Stimulated activated naive B cell treated with anti-CD40 and anti-IgM and Interleukin-4, amounts not matched to agents 10 μg/mL and 1 μg/mL and 100 μg/mL, for 72 hours (primary cell): ENCODE measurements at places on chromosomes 1 and 21.

DNA sequence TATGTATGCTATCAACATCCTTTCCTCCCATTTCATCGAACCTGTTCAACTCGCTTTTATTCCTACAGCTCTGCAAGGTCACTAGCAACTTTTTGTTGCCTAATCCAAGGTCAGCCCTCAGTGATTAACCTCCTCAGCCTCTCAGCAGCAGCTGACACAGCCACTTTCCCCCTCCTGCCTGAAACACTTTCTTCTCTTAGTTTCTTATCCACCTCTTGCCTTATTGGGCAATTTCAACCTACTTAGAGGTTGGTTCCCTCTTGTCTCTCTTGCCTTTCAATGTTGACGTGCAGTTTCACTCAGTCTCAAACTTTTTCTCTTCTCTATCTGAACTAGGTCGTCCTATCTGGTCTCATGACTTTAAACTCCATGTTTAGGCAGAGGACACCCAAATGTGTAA is 156.3 kb downstream of the C1orf94 start:
- DNase-seq: no peak

DNA sequence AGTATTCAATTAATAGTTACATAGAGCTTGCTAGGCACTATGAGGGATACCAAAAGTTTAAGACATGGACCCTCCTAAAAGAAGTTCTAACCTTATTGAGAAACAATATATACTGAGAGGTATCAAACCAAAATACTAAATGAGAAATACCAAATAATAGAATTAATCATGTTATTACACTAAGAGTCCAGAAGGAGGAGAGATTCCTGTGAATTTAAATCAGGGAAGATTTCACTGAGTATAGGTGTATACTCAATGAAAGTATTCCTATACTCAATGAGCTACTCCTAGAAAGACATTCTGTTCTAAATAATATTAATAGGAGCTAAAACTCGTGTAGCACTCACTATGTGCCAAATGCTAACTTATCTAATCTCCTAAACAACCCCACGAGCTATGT is 9.4 kb downstream of the CR1L start:
- DNase-seq: no peak

GRCh38 chr1:8560611-8561544 is 243.0 kb downstream of the SLC45A1 start:
- no peak for DNase-seq

DNA sequence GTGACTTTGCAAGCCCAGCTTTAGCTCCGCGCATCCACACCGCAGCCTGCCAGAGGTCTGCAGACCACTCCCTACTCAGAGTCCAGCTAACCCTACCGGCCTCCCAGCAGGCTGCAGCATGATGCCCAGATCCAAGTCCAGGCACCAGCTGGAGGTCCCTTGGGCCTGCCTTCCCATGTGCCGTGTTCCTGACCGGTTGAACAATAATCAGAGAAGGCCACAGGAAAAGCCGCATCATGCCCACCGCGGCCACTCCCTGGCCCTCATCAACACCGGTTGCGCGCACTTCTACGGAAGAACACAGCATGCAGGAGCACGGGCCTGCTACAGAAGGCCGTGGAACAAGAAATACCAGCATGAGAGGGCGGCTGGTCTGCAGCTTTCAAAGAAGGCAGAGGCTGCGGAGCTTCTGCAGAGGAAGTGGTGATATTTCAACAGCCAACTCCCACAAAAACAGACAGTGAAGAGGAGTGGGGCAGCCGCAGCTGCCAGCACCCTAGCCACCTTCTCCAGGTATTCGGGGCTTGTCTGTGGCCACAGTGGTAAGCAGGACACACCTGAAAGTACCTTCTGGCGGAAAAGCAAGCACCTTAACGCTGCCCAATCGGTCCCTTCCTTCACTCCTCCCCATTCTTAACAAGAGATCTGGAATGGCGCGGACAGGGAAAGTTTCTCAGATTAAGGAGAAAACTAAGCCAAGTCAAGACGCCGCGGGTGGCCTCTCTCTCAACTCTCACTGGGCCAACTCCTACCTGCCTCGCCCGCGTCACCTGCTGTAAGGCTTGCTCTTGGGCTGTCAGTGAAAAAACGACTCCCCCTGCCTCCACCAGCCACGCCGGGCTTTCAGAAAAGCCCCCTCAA is 1.5 kb downstream of the PGBD5 start:
- no peak for DNase-seq

- DNase-seq: no peak
Measured at GRCh38 chr1:158153746-158154444, 26.8 kb upstream of the CD1D start.

- no peak for DNase-seq
Measured at GRCh38 chr1:61427510-61427909, 297.4 kb downstream of the TM2D1 start.
